ENCODE measurements at places on chromosomes 3 and 15.

DNA sequence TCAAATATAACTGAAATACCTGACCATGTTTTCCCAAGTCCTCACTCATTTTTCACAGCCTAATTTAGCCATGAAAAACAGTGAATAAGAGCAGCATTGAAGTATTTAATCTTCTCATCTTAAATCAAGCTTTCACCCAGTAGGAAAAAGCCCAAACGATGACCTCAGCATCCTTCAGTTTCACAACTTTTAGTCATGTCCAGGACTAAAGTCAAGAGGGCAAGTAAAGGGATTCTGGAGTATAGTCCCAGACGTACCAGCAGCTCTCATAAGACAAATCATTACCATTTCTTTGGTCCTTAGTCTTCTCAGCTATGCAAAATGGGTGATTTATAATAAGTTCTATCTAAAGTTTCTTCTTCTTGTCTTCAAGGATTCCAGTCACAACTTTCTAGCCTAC lies 237.3 kb downstream of the IL5RA start:
- no peak for DNase-seq
- H3K4me1 ChIP-seq = peaks cover 2% of the 10 kb centered on the region
- no peaks in the 10 kb centered on the region for H3K36me3 ChIP-seq
- H3K4me3 ChIP-seq = no peak overlapping the region
- no peaks in the 10 kb centered on the region for H3K27me3 ChIP-seq

DNA sequence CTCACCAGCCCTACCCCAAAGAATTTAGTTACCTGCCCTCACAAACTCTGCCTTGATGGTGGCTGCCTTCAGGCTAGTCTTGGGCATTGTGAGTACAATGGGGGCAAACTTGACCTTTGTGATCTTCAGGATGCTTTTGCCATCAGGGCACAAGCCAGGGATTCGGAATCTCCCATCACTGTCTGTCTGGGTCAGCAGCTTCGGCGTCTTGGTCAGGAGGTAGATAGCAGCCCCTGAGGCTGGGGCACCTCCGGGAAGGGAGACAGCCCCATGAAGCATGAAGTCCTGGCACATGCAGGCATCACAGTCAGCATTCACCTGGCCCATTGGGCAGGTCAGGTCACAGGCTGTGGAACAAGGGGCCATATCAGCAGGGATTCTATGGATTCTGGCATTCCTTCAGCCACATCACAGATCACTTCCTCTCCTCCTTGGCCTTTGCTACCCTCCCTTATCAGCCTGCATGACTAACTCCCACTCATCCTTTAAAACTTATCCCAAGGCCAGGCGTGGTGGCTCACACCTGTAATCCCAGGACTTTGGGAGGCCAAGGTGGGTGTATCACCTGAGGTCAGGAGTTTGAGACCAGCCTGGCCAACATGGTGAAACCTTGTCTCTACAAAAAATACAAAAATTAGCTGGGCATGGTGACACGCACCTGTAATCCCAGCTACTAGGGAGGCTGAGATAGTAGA lies 6.9 kb downstream of the CILP start:
- H3K4me1 ChIP-seq = peaks cover 2% of the 10 kb centered on the region
- no peak for DNase-seq
- peaks cover 15% of the 10 kb centered on the region for H3K27me3 ChIP-seq
- no peak overlapping the region for H3K4me3 ChIP-seq
- H3K36me3 ChIP-seq = no peaks in the 10 kb centered on the region
- no peak overlapping the region for H3K27ac ChIP-seq

GRCh38 chr15:72156928-72157327 lies 38.7 kb downstream of the SENP8 start:
- no peak overlapping the region for H3K27ac ChIP-seq
- peaks cover 21% of the 10 kb centered on the region for H3K27me3 ChIP-seq
- no peak overlapping the region for H3K4me3 ChIP-seq
- H3K4me1 ChIP-seq = peaks cover 10% of the 10 kb centered on the region
- no peaks in the 10 kb centered on the region for H3K36me3 ChIP-seq

GRCh38 chr15:99562238-99562637 lies 3.5 kb upstream of the MEF2A start:
- no peaks in the 10 kb centered on the region for H3K36me3 ChIP-seq
- H3K27me3 ChIP-seq = peaks cover 30% of the 10 kb centered on the region
- no peak overlapping the region for H3K27ac ChIP-seq
- H3K4me3 ChIP-seq = no peak overlapping the region
- DNase-seq = no peak

DNA sequence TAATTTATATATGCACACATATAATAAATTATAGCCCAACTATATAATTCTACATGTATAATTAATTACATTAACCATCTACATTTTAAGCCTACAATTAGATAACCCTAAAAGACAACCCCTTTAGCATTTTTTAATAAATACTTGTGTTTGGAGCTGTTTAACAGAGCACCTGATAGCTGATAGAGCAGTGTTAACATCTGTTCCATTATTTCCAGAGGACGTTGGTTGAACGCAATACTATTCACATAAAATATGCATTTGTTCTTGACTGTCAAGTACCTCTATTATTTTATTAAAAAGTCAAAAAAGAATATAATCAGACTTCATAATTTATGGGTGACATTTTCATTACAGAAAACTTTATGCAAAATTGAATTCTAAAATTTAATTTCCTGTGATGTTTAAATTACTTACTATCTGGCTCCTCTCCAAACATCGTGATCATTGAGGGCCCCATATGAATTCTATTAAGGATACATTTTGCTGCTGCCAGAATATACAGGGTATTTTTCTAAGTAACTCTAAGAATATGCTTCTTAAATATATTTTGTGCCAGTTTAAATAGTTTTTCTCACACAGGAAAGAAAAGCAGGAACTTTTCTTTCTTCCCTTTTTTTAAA lies 234.3 kb downstream of the SHOX2 start:
- H3K4me3 ChIP-seq = no peak overlapping the region
- no peaks in the 10 kb centered on the region for H3K36me3 ChIP-seq
- H3K27ac ChIP-seq = no peak overlapping the region
- no peaks in the 10 kb centered on the region for H3K27me3 ChIP-seq
- no peak for DNase-seq
- no peaks in the 10 kb centered on the region for H3K4me1 ChIP-seq
